ENCODE measurements at places on chromosomes 13 and 19.

- no peak for DNase-seq
Observed at GRCh38 chr13:21240586-21240985, 64.1 kb downstream of the MRPL57 start.

GRCh38 chr13:27440408-27440807, 10.0 kb downstream of the MTIF3 start:
- no peak for DNase-seq

GRCh38 chr13:114079601-114080536, 52.6 kb downstream of the RASA3 start:
- no peak for DNase-seq

DNA sequence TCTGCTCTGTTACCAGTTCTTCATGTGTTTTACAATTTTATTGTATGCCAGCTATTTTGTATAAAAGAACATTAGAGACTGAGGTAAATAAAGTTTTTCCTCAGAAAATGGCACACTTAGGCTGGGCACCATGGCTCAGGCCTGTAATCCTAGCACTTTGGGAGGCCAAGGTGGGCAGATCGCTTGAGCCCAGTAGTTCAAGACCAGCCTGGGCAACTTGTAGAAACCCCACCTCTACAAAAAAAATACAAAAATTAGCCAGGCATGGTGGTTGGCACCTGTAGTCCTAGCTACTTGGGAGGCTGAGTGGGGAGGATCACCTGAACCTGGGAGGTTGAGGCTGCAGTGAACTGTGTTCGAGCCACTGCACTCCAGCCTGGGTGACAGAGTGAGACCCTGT, 32.0 kb downstream of the CCDC8 start:
- DNase-seq = no peak

GRCh38 chr13:81609335-81609734, 1268.4 kb upstream of the SPRY2 start:
- no peak for DNase-seq

- DNase-seq = peak; percentile 57
Observed at GRCh38 chr19:38812009-38812840, 520 bp downstream of the LGALS4 start.

- no peak for DNase-seq
Observed at GRCh38 chr13:40651866-40652587, 14.4 kb downstream of the FOXO1 start.

- peak; percentile 59 for DNase-seq
Observed at GRCh38 chr19:58544591-58545285, 874 bp downstream of the TRIM28 start.

DNA sequence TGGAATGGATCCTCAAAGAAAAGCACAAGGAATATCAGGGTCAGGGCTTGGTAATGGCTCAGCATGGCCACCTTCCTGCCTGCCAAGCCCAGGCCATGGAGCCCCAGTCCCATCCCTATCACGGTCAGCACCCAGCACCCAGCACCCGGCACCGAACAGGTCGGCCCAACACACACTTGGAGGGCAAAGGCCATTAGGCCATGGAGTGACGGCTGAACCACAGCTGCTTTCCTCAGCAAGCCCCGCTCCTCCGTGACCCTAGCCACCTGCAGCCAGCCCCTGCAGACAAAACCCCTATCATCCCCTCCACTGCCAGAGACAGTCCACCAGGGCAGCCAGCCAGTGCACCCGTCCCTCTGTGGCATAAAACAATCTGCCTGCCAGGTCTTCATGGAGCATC, 20.6 kb downstream of the PEPD start:
- DNase-seq = no peak

DNA sequence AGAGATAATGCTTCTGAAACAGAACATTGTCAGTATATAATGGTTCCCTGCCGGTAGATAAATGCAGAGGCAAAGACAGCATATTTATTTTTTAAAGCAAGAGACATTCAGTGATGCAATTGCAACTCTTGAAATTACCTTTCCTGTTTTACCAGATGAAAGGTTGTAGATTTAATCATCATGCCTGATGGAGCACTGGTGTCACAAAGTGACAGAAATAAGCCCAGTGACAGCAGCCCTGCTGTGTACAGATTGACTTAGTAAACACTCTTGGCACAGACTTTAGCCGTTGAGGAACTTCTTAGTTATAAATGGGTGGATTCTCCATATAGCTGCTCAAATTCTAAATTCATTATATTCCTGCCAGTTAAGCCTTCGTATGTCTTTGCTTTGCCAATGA, 172.5 kb downstream of the ITGBL1 start:
- DNase-seq = peak; percentile 32

DNA sequence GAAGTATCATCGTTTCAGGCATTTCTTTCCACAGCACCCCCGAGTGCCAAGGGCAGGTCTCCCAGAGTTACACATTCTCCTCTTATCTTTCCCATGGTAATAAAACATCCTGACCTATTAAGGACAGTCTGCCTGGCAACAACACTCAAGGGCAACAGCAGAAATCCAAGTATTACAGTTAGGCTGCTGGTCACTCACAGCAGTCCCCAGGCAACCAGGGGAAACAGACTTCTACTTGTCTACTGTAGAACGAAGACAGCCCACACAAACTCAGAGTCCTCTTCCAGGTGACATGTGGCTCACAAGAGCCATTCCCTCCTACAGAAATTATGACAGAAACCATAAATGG, 24.3 kb downstream of the RCBTB1 start:
- no peak for DNase-seq

GRCh38 chr19:4984438-4984990, 15.6 kb downstream of the KDM4B start:
- no peak for DNase-seq

- peak; percentile 77 for DNase-seq
Observed at GRCh38 chr19:41225238-41226052, 6.4 kb downstream of the AXL start.

- no peak for DNase-seq
Observed at GRCh38 chr13:40207001-40207478, 459.4 kb downstream of the FOXO1 start.

- DNase-seq = no peak
Observed at GRCh38 chr13:66409542-66409941, 820.6 kb downstream of the PCDH9 start.

- no peak for DNase-seq
Observed at GRCh38 chr13:58318495-58319167, 687.1 kb downstream of the PCDH17 start.

- no peak for DNase-seq
Observed at GRCh38 chr13:83765796-83766195, 116.5 kb downstream of the SLITRK1 start.

DNA sequence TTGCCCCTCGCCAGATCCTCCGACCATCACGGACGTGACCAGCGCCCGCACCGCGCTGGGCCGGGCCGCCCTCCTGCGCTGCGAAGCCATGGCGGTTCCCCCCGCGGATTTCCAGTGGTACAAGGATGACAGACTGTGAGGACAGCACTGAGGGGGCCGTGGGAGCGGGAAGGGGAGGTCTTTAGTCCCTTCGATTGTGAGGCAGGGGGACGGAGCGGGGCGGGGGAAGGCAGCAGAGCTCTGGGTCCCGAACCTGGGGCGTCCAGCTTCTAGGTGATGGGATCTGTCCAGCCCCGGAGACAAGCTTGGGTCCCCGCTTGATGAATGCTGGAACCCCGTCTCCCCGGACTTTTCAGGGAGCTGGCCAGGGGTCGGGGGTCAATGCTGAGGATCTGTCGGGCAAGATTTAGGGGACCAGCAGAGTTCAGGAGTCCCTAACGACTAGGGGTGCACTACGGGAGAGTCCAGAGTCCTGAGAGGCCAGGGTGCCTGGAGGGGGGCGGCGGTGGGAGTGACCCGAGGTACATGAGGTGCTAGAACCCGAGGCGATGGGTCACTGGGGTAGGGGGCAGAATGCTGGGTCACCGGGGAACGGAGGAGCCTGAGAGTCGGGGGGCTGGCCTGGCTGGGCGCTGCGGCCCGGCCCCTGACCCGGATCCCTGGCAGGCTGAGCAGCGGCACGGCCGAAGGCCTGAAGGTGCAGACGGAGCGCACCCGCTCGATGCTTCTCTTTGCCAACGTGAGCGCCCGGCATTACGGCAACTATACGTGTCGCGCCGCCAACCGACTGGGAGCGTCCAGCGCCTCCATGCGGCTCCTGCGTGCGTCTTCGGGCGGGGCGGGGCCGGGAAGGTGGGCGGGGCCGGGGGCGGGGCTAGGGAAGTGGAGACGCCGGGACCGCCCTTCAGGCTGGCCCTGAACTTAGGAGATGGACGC, 14.6 kb downstream of the VSIG10L start:
- no peak for DNase-seq

DNA sequence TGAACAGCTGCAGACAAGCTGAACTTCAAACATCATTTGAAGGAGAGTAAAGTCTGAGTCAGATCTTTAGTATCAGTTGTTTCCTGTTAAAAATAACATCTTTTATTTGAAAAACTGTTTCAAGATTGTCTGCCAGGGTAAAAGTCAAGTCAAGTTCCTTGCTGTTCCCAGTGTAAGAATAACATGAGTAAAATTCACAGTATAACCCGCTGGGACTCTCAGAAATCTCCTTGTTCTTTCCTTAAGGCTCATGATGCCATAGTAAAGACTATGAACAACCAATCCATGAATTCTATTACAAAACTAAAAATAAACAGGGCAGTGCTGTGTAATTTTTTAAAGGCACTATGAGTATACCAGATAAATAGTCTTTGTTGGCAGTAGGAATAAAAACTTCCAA, 112.9 kb downstream of the IRS2 start:
- no peak for DNase-seq

DNA sequence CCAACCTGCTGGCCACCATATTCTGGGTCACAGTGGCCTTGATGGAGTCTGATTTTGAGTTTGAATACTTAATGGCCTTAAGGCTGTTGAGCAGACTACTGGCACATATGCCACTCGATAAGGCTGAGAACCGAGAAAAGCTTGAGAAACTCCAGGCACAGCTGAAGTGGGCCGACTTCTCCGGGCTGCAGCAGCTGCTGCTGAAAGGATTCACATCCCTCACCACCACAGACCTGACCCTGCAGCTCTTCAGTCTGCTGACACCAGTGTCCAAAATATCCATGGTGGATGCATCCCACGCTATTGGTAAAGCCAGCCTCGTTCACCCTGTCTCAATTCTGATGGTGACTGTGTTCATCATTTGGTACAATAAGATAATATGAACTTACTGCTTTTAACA, 77.5 kb downstream of the ZAR1L start:
- no peak for DNase-seq

DNA sequence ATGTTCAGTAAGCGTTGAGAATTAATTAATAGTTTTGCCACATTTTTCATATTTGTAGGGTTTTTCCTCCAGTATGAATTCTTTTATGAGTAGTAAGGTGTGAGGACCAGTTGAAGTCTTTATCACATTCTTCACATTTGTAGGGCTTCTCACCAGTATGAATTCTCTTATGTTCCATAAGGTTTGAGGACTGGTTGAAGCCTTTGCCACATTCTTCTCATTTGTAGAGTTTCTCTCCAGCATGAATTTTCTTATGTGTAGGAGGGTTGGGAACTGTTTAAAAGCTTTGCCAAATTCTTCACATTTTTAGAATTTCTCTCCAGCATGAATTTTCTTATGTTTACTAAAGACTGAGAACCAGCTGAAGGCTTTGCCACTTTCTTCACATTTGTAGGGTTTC, 40.3 kb downstream of the ZNF208 start:
- no peak for DNase-seq

GRCh38 chr13:33204130-33204927, 81.2 kb downstream of the STARD13 start:
- DNase-seq = no peak

- DNase-seq = no peak
Observed at GRCh38 chr13:75558145-75558840, 8.7 kb downstream of the UCHL3 start.

GRCh38 chr19:47405854-47406417, 13.4 kb downstream of the MEIS3 start:
- no peak for DNase-seq

- no peak for DNase-seq
Observed at GRCh38 chr19:40567040-40567749, 9.5 kb upstream of the SHKBP1 start.

DNA sequence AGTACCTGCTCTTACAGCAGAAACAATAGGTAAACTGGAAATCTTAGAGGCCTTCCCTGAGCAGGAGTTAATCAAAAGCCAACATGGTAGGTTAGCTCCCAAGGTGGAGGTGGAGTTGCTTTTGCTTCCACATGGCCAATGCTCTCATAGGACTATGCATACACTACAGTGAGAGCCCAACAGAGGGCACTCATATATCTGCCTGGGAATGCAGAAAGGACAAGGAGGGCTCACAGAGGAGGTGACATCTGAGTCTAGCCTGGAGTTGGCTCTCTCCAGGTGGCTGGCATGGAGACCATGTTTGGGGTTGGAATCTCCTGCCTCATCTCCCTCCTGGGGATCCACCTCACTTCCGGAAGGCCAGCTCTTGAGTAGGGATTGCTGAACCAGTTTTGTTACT, 34.6 kb downstream of the ATP8A2 start:
- peak; percentile 31 for DNase-seq

GRCh38 chr19:46350758-46351159, 3.9 kb downstream of the PPP5C start:
- no peak for DNase-seq

GRCh38 chr19:46080561-46080960, 39.8 kb upstream of the IGFL4 start:
- peak; percentile 51 for DNase-seq

- DNase-seq = no peak
Observed at GRCh38 chr19:27822336-27822735, 1390.6 kb downstream of the UQCRFS1 start.

DNA sequence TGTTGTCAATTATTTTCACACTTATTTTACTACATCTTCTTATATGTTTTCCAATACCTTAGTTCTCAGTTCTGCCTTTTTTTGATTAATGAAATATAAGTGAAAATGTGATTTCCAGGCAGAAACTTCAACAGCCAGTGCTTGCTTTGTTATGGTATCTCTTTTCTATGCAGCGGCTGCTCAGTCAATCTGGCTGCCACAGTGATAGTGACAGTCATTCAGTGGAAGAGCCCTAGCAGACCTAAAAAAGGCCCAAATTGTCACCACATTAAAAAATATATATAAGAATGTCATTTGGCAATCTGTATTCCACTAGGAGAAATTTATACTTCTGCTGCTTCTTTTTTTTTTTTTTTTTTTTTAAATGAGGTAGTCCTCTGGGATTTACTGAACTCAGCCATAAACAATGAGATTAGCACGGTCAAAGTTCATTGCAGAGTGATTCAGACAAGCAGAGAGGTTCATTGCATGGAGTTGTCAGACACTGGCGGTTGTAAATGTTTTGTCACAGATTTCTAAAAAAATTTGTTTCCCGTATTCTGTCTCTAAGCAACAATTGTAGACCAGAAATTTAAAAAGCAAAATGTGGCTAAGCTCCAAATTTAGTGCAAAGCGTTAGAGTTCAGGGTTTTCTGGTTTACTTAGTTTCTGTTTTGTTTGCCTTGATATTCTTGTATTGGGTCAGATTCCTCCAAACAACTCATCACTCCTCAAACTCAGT, 94.7 kb upstream of the PRR20A start:
- DNase-seq = peak; percentile 46

- DNase-seq = peak; percentile 17
Observed at GRCh38 chr19:7505288-7505681, 10.6 kb upstream of the ZNF358 start.

- no peak for DNase-seq
Observed at GRCh38 chr19:18788529-18789421, 2.3 kb downstream of the COMP start.

Measured in HT-29 (cell line).